ENCODE measurements at places on chromosomes 5 and 9.

DNA sequence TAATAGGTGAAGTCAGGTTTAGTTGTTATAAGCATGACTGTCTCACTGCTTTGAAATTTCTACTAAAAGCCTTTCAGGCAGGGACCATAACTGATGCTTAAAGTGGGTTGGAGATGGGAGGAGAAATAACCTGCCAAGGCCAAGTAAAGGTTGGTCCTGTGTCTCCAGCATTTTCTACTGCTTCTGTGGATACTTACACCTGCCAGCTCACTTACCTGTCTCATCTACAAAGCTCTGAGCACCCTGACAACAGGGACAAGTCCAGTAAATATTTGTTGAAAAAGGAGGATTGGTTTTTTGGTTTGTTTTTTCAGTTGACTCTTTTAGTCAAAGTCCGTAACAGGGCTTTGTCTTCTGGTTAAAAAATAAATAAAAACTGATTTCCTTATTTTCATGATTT, 38.6 kb downstream of the GRAMD2B start:
- no peak for DNase-seq

- DNase-seq = no peak
Measured at GRCh38 chr9:85202596-85202995, 533.1 kb downstream of the NTRK2 start.

DNA sequence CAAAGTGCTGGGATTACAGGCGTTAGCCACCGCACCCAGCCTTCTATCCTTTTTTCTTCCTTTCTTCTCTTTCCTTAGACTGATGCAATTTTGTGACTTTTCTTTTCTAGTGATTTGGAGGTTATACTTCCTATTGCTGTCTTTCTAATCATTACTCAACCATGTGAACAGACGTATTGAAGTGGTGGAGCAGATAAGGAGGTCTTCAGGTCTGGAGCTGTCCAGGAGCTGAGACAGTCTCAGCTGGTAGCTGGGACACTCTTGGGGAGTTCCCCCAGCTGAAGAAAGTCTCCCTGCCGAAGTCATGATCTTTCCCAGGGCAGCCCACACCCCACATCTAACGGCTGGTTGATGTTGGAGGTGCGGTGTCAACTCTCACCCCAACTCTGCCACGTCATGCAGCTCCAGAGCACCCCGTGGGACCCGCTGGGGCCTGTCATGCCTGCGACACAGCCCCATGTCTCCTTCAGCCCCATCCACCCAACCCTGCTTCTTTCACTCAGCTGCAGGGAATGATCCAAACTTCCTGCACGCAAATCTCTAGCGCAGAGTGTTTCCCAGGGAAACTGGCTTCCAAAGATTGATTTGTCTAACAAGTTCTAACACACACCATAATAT, 41.1 kb downstream of the NSUN2 start:
- DNase-seq = no peak

- peak; percentile 1 for DNase-seq
Measured at GRCh38 chr5:110590187-110590586, 136.3 kb downstream of the TMEM232 start.

DNA sequence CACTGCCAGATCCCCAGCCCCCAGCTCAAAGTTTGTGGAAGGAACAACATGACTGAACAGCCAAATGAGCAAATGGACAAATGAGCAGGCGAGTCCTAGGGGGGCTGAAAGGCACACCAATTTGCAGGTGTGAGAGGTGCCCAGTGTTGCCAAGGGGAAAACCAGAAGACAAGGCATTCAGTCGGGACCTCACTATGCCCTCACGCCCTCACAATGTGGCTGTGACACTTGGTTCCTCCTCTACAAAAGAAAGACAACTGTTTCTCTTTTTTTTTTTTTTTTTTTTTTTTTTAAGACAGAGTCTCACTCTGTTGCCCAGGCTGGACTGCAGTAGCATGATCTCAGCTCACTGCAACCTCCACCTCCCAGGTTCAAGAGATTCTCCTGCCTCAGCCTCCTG, 28.0 kb downstream of the TNIP1 start:
- DNase-seq = no peak

GRCh38 chr9:96660692-96661248, 5.7 kb upstream of the PRXL2C start:
- no peak for DNase-seq

DNA sequence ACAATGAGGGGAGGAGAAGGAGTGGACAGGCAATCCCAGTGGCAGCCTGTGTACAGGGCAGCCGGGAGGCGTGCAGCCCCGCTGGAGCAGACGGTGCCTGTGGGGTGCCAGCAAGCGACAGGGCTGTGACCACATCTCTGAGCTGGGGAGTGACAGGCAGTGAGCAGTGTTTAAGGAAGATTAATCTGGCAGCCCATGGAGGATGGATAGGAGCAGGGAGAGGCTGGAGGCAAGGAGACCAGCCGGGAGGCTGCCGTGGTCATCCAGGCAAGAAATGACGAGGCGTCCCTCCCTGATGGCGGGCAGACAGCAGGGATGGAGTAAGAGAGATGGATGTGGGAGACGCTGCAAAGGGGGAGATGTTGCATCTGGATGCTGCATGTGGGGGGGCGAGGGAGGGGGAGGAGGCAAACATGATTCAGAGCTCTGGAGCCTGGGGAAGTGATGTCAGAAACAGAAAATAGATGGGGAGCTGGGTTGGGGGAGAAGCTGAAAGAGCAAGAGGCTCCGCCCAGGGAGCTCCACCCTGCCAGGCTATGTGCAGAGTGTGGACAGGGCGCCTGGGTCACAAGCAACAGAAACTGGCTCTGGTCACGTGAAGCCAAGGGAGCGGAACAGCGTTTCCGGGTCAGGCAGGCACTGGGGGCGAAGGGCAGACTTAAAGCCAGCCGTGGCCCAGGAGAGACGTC, 12.6 kb downstream of the UNC5A start:
- no peak for DNase-seq

- DNase-seq = no peak
Measured at GRCh38 chr9:106670418-106670817, 192.5 kb upstream of the ZNF462 start.

DNA sequence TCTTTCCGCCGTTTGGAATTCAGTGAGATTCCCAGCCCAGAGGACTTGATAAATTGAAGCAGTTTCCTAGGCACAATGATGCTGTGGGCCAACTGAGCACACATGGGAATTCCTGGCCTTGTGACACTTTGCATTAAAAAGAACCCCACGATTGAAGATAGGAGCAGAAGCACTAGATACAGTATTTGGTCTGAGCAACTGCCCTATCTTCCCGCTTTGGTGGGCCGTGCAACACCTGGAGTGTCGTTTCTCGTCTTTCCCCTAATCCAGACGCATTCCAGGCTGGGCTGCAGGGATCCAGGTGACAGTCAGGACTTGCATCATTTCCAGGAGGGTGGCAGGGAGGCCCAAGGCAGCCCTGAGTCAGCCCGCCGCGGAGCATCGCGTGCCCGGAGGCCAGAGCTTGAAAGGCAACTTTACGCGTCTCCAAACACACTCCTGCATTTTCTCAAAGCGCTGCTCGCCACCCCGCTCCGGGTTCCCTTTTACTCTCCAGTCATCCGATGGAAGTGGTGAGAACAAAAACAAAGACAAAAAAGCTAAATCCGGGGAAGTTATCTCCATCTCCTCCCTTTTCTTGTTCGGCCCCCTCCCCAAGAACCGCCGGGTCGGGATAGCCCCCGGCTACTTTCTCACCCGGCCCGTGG, 753 bp upstream of the STC2 start:
- no peak for DNase-seq

Data from muscle of leg (tissue), 16 donors.